Stimulated activated CD4-positive, alpha-beta T cell treated with anti-CD3 and anti-CD28 coated beads, Interleukin-1b, Interleukin-23, amount 100 ng/mL, for 48 hours (primary cell): ENCODE measurements at places on chromosomes 13 and 19.

DNA sequence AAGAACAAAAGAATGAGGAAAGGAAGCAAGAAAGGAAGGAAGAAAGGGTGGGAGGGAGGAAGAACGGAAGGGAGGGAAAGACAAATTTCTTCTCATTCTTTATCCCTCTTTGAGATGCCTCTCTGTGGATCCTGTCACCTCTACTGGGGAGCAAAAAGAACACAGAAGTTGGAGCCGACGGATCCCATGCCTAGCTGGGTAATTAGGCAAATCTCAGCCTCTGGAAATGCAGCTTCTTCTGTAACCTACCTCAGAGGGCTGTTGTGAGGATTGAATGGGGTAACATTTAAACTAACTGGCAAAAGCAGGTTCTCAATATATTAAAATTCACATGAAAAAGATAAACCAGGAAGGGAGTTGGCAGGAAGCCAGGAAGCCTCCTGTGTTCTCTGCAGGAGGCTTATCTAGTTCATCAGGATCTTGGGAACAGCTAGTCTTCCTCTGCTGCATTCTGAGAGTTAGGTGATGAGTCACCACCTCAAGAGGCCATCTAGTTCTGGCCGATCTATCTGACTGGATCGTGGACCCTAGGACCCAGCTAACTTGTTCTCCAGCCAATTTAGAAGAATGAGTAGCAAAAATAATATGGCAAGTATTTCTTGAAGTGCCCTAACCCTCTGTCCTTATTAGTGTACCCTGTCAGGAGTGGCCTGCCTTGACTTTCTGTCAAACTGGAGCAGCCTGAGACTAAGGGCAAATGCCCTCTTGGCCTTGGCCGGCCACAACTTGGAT lies 15.2 kb upstream of the CPB2 start:
- DNase-seq = no peak

- DNase-seq = peak; percentile 49
Measured at GRCh38 chr19:4534836-4535658, at the start of gene PLIN5. Gene PLIN5, minus strand, starts transcription at chr19:4535224. Its CDS starts 1,150 bp downstream, at chr19:4534074.

GRCh38 chr19:3471954-3472655 lies 8.2 kb downstream of the SMIM24 start:
- DNase-seq = peak; percentile 30

- peak; percentile 45 for DNase-seq
Measured at GRCh38 chr19:2081873-2082810, 14.0 kb downstream of the MOB3A start.

DNA sequence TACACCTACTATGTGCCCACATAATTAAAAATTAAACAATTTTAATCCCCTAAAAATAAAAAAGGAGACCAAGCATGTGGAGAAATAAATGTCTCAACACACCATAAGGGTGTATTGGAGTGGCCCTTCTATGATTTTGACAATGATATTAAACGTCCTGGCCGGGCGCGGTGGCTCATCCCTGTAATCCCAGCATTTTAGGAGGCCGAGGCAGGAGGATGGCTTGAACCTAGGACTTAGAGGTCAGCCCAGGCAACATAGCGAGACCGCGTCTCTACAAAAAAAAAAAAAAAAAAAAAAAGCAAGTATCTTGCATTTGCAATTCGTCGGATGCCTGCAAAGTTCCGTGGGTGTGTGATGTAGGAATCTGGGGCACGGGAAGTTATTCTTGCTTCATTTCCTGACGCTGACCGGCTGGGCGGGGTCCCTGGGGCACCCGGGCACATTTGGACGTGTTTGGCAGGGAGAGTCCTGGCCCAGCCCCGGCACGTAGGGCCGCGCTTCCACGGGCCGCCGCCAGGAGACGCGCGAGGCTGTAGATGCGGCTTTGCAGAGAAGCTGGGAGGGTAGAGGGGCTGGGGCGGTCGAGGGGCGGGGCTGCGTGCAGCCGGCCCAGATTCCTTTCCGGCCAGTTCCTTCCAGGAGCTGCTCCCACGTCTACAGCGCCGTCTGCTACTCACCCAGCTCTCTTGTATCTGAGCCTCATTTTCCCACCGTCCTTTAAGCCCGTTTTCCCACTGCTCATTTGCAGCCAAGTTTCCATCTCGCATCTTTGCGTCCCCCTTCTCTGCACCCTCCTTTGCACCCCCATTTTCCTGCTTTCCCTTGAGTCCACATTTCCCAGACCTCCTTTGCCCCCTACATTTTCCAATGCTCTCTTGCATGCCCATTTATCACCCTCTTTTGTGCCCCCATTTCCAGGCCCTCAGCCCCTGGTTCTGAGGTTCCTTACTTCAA lies 2.2 kb upstream of the TSPAN16 start:
- peak; percentile 82 for DNase-seq

DNA sequence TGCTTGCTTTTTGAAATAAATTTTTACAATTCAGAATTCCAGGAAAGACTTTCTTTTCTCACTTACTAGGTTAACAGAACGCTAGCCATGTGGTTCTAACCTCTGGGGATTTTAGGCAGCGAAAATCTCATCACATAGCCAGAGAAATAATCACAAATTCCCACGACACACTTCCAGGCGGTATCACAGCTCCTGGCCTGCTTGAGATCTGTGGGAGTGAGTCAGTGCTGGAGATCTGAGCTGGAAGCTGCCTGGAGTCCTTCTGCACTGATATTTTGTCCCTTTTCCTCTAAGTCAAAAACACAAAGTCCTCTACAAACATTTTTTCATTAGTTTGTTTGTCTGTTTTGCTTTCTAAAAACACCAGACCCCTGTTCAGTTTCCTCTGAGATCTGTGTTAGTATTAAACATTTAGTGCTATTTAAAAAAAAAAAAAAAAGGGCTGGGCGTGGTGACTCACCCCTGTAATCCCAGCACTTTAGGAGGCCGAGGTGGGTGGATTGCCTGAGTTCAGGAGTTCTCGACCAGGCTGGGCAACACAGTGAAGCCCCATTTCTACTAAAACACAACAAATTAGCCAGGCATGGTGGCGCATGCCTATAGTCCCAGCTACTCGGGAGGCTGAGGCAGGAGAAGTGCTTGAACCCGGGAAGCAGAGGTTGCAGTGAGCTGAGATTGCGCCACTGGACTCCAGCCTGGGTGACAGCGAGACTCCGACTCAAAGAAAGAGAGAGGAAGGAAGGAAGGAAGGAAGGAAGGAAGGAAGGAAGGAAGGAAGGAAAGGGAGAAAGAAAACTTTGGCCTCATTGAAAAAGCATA lies 12.2 kb upstream of the UBE2L5 start:
- no peak for DNase-seq

DNA sequence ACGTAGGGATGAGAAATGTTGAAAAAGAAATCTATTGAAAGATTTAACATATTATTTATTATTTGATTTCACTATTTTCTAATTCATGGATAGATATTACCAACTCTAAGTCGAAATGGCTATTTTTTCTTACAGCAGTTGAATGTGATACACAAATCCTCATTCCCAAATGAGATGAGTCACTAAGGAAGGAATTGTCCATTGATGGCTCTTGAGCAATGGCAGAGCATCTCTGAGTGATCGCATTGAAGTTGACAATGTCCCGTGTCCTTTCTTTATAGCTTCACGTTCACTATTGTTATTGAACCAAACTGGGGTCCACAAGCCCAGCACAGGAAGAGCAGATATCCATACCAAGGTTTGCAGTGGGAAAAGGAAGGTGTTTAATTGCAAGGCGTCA lies 648.3 kb upstream of the SPRY2 start:
- no peak for DNase-seq

DNA sequence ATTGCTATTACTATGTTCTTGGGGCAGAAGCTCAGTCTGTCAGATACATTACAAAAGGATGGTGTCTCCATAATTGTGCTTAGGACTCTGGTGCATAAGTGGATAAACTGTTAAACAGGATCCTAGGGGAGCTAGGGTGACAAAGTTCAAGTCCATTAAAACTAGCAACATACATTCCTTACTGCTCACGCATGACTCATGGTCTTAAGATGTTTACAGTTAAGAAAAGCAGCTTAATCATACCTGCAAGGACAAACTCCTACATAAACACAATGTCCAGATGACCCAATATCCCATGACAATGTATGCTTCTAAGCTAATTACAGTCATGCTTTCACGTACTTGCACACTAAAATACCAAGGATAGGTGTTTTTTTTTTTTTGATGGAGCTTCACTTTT lies 3.5 kb upstream of the ZNF701 start:
- DNase-seq = no peak

DNA sequence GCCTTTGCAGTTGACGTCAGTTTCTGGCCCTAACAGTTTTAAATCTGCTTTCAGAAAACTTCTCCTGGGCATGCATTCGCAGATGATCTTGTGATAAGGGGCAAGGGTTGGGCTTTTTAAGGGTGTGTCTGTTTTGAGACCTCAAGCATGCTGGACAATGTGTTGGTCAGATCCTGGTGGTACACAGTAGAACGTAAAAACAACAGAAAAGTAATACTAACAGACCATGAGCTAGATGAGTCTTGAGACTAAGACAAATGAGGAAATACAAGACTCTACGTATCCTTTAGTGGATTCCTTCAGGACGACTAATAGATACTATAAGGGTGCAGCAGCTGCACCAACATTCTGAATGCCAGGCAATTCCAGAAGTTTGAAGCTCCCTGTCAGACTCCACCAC lies 237.6 kb downstream of the DNAJC15 start:
- DNase-seq = no peak

- DNase-seq = no peak
Measured at GRCh38 chr19:7292950-7293761, 1.1 kb downstream of the INSR start.

- no peak for DNase-seq
Measured at GRCh38 chr13:65149687-65150086, 2080.4 kb downstream of the PCDH9 start.

DNA sequence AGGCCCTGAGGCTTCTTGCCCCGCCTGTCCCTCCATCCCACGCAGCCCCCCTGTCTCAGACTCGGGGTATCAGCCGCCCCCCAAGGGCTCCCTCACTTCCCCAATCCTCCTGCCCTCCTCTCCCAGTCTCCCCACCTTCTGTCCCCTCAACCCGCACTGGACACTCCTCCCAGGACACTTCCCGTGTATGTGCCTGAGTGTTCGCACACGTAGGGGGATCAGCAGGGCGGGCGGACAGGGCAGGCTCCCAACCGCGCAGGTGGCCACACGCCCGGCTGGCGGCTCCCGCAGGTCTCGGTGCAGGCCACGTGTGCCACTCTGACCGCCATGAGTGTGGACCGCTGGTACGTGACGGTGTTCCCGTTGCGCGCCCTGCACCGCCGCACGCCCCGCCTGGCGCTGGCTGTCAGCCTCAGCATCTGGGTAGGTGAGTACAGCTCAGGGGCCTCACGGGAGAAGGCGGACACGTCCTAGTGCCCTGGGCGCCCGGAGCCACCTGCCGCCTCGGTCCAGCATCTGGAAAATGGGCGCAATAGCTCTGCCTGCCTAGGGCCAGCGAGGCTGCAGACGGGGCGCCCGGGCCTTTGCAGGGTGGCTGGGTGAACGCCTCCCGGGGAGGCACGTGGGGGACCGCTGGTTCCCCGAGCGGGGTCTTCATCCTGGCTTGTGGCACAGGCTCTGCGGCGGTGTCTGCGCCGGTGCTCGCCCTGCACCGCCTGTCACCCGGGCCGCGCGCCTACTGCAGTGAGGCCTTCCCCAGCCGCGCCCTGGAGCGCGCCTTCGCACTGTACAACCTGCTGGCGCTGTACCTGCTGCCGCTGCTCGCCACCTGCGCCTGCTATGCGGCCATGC lies 2.3 kb downstream of the KISS1R start:
- DNase-seq = peak; percentile 67

- DNase-seq = peak; percentile 65
Measured at GRCh38 chr19:49133621-49134454, 14.5 kb downstream of the PPFIA3 start.

DNA sequence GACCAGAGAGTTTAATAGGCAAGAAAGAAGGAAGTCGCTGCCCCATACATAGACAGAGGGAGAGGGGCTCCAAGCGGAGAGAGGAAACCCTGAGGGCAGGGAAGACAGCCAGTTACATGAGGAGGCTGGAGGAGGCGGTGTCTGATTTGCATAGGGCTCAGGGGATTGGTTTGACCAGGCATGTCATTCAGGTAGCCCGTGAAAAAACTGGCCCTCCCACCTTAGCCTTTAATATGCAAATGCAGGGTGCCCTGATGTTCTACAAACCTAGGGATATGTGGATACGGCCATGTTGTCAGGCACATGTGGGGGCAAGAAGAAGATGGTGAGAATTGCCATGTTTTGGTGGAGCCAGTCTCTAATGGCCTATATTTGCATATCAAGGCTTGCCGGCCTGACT lies 1461.6 kb downstream of the PCDH9 start:
- DNase-seq = no peak

DNA sequence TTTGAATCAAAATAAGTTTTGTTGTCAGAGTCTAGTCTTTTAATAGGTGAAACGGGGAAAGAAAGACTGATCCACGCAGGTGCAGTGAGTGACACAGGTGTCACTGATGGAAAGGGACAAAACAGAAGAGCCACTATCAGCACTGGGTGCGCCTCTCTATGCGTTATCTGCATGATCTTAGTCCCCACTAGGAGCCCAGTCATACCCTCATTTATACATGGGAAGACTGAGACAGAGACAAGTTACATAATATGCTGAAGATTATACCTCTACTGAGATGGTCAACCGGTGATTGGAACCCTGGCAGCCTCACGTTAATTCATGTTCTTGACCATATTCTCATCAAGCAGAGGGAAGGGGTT lies 3.4 kb downstream of the LRCH1 start:
- no peak for DNase-seq

- DNase-seq = no peak
Measured at GRCh38 chr13:90416519-90416918, 931.0 kb upstream of the MIR17HG start.

- no peak for DNase-seq
Measured at GRCh38 chr13:99363949-99364348, 56.8 kb upstream of the GPR183 start.

DNA sequence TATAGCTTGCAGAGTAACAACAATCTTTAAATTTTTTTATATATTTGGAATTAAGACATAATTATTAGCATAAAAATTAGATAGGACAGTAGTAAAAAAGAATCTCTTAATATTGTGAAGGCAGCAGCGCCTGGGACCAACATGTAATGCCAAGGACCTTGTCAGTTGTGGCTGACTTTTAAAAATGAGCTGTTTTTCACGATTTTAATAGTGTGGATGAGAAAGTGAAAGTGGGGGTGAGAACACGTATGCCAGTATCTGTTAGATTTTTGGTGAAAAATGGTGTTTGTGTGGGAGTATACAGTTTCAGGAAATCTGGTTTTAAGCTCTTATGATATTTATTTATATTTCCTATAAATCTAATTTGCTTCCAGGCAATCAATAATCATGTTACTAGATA lies 125.2 kb downstream of the LMO7 start:
- no peak for DNase-seq

DNA sequence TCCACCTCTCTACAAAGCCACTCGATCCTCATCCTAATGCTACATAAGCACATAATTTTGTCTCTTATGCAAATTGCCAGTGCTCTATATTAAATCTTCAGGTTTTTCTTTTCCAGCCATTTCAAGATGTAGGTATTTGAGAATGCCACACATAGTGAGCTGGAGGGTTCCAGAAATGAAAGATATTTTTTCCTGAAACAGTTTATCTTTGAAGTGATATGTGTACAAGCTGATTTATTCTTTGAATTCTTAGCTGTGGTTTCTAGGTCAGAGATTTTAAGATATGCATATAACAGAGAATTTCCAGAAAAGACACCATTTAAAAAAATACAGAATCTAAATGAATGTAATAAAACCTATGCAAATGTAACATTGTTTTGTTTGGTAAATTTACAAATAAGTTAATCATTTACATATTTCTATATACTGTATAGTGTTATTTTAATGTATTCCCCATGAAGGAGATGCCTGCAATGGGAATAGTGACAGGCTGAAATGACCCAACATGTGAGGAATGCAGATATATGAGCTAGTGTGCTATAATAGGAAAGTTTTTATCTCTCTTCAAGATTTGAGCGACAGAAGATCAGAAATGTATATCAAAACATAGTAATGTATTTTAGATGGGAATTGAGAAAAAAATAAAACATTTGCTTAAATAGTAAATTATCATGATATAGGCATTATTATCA lies 570.2 kb downstream of the SLITRK1 start:
- no peak for DNase-seq
